ENCODE measurements at places on chromosomes 2 and 18.

GRCh38 chr18:59087391-59087790, 52.3 kb upstream of the SEC11C start:
- no peak for DNase-seq

- DNase-seq, result no peak
Measured at GRCh38 chr2:217282531-217282930, 422.7 kb upstream of the TNP1 start.

- no peak for DNase-seq
Measured at GRCh38 chr2:241763551-241764274, 12.9 kb upstream of the GAL3ST2 start.

GRCh38 chr2:40106061-40106460, 327.0 kb upstream of the THUMPD2 start:
- DNase-seq, result no peak

GRCh38 chr2:169222665-169223064, 139.7 kb downstream of the LRP2 start:
- no peak for DNase-seq

Data from A549 (cell line).